CD4-positive, alpha-beta T cell treated with Interleukin-12 subunit alpha and Interleukin-12 subunit beta, for 1 hour (primary cell): ENCODE measurements at places on chromosomes 4 and X.

GRCh38 chr4:132001542-132001941 lies 1147.6 kb upstream of the PCDH10 start:
- DNase-seq, result no peak

DNA sequence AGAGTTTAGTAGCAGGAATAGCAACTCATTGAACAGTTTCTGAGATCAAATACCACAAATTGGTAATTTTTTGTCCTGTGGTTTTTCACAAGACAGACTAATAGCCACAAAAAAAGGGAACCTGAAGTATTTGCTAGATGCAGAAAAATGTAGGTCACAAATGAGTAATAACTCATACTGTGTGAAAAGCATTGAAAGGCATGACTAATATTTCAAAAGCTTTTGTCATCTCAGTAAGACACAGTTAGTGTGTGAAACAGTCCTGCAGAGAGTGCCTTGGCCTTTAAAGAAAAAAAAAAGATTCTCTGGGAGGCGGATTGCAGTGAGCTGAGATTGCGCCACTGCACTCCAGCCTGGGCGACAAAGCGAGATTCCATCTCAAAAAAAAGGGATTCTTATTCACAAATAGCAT lies 31.4 kb upstream of the SLC25A31 start:
- DNase-seq, result no peak

DNA sequence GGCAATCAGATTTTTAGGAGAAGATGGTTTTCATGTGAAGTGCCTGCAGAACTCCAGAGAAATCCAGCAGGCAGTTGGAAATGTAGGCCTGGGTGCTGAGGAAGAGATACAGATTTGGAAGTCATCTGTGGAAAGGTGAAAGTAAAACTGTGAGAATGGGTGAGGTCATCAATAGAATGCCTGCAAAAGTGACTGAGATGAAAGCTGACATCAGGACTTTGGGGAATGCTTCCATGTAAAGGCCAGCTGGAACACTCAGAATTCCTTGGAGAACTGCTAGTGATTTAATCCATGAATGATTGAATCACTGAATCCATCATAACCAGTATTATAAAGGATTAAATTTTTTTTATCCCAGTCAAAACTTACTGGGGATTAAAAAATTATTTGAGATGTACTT lies 124.5 kb upstream of the GIMD1 start:
- no peak for DNase-seq

DNA sequence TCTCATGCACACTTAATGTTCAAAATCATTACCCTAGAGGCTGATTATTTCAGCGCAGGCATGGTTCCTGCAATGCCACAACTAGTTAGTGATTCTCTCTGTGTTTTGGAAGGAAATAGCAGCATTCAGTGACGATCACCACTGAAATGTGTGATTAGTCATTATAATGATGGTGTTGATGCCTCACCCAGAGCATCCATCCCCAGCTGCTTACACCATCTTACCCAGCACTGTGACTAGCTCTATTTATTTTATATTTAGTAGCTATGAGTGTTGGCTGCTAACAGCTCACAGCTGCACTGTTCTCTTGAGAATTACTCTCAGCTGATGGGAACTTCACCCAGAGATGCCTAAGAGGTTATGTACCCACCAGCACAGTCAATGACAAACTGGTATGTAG lies 60.5 kb upstream of the TSPAN7 start:
- no peak for DNase-seq

DNA sequence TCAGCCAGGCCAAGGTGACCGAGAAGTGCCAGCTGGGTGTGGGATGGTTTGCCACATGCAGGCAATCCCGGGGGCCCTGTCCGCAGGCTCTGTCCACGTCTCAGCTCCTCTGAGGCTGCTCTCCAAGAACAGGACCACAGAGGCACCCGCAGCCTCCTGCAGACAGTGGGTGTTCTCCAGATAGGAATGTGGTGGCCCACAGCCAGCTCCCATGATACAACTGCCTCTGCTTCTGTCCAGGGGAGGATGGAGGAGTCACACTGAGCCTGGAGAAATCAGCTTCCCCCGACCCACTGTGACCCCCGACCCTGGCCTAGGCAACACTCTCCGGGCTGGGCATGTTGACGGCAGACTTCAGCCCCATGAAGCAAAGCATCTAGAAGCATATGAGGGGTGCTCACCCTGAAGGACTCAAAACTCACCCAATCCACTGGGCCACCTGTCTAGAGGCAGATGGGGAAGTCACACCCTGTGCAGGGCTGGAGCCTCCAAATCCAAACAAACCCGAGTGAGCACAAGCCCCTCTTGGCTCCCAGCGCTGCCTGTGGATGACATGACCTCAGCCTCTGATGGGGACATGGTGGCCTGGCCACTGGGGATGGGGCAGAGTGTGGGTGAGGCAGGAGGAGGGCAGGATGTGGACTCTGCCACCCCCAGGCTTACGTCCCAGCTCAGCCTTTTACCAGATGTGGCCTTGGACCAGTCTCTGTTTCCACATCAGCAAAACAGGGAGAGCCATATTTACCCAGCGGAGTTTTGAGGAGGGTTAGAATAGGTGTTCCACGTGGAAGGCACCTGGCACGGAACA lies 102.3 kb downstream of the PSAPL1 start:
- DNase-seq, result no peak

DNA sequence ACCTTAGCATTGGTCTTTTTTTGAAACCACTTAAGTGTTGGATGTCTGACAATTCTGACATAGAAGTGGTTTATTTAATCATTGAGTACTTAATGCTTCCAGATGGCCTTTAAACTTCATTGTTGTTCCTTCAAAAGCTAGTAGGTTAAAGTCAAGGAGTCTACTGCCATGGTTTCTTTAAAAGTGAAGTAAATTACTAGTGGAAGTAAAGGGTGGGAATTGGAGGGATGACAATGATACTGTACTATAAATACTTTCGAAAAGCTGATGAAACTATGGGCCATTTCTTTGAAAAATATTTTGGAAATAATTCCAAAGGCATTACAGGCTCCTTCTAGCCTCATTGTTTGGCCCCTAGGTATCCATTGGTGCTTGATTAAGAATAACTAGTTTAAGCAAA lies 51.9 kb downstream of the ATP10D start:
- DNase-seq, result no peak

DNA sequence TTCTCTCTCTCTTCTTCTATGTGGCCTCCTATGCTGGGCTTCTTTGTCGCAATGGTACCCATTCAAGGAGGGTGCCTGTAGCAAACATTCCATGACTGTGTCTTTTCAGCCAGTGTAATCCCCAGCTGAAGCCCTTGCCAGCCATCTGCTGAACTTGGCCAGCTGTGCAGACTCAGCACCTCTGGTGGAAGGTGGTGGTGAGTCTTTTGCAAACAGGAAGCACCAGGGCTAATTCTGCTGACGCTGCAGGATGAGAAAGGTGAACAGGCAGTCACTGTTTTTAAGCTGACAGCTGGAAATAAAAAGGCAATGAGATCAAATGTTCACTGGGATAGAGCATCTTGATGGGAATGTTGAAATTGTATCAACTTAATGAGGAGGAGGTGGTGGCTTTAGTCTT lies 298.7 kb upstream of the CLNK start:
- peak; percentile 7 for DNase-seq

GRCh38 chrX:56588397-56589188 lies 25.2 kb downstream of the UBQLN2 start:
- DNase-seq, result no peak

GRCh38 chrX:15465347-15465746 lies 27.8 kb downstream of the PIR start:
- no peak for DNase-seq

- peak; percentile 43 for DNase-seq
These were observed at the start of gene NSG1 for GRCh38 chr4:4386736-4387392. NSG1 (plus strand) TSS chr4:4387102; CDS start chr4:4387630, 528 bp downstream.

DNA sequence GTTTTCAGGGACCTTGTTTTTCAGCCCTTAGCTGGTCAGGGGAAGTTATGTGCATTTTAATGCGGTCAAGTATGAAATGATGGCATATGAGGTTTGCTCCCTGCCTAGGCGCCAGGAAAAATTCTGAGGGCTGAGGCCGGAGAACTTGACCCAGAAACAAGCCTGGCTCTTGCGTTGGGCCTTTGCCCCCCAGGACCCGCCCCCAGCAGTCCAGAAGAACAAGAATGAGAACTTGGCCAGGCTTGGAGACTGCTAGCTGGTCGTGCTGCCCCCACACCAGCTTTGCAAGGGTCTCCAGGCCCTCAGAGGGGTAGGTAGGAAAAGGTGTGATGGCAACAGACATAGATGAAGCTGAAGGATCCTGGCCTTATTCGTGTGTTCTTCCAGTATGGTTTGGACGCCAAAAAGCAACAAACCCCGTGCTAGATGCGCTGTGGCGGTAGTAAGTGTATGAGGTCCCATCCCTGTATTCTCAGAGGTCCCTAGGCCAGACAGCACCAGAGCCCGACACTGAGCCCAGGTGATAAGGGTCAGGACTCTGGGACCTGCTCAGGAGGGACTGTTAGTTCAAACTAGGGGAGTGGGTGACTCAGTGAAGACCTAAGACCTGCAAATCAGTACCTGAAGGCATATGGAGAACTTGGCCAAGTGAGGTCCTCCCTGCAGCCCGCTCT lies 10.5 kb downstream of the NKX3-2 start:
- no peak for DNase-seq
